ENCODE measurements at places on chromosomes 6 and 20.

GRCh38 chr6:134589512-134589911 is 271.6 kb upstream of the SGK1 start:
- DNase-seq = no peak

- DNase-seq = no peak
These were observed 107.5 kb downstream of the DTNBP1 start for GRCh38 chr6:15555101-15556038.

GRCh38 chr6:1709234-1709641 is 99.5 kb downstream of the FOXC1 start:
- DNase-seq = no peak

- DNase-seq = no peak
These were observed 756.4 kb upstream of the MMS22L start for GRCh38 chr6:98039443-98039842.

DNA sequence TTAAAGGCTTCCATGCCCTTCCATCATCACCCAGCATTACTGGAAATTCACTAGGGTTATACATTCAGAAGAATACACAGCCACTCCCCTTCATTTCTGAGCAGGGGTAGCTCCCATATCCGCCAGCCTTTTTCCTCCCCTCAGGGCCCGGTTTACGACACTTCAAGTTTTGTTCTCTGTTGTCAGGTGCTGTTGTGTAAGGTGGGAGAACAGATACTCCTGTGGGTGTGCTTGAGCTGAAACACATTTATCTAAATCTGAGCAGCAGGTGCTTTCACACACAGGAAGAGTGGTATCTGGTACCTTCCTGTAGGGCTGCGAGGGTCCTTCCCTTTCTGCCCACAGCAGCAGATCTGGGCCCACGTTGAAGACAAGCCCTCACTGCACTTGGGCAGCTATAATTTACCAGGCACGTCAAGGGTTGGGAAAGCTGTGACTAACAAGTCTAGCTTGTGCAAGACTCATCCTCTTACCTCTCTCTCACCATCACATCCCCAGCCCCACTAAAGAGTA is 215.8 kb upstream of the RREB1 start:
- no peak for DNase-seq

DNA sequence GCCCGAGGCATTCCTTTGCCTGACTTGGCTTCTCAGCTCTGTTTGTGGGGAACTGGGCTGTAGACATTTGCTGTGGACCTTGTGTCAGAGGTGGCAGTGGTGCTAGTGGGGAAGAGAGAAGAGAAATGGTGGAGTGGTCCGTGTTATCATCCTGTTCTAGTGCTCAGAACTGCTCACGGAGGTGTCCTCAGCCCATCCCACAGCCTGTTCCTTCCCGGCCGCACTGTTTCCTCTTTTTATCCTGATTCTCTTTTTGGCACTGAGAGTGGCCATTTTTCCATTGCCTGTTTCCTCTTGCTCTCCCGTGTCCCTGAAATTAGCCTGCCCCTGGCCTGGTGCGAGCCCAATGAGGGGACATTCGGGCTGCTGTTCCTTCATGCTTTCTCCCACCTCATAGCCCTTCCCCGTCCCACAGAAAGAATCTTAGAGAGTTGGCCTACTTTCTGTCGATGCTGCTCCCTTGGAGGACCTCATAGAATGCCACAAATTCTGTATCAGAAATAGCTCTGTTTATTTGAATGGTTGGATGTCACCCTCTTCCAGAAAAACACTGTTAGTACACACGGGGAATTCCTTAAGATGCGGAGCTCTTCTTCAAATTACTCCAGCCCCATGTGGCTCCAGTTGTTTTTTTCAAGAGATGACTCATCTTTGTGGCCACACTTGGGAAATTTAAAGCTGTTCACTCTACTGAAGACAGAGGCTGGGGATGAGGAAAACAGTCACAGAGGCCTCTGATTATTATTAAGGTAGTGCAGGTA is 26.1 kb downstream of the FARS2 start:
- no peak for DNase-seq

DNA sequence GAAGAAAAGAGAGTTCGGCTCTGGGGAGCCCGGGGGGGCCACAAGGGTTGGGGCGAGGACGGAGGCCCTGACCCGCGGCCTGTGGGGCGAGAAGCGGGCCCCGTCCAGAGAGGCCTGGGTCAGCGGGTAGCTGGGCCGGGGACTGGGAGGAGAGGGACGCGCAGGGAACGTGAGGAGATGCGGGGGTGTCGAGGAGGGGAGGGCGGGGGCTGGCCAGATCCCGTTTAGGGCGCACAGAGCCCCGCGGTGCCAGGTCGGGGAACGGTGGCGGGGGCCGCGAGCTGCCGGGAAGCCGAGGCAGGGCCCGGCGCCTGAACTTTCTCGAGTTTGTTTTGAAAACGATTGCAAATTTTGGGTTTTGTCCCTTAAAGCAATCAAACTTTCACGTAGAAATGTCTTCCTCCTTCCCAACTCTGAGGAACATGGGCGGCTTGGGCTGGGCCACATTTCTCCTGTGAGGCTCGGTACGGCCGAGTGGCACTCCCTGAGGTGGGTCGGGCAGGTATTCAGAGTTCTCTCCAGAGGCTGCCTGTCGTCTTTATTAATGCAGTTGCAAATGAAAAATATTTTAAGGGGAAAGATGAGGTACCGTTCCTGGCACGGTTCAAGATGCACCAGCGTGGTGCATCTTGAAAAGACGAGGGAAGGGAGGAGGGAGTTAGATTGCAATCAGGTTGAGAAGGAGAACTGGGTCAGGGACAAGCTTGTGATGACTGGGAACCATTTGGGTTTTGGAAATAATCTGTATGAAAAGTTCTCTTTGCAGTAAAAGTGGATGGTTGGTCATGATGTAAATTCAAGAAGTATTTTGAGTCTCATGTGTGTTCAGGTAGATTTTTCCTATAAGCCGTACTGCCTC is 972 bp downstream of the RNF8 start:
- no peak for DNase-seq

GRCh38 chr20:53512076-53512475 is 81.6 kb downstream of the ZNF217 start:
- no peak for DNase-seq

DNA sequence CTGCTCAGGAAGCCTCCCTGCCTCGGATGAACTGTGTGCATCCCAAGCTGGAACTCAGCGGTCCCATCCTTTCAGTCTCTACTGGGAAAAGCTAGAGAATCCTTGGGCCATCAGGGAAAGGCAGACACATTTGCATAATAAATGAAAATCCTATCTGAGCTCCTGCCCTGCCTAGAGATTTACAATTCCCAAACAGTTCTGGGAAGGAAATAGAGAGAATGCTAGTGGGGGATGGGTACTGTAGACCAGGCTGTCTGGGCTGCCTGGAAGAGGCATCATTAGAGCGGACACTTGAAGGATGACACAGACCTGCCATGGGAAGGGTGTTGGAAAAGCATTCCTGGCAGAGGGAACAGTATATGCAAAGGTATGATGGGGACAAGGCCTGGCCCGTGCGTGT is 44.3 kb downstream of the TFAP2C start:
- DNase-seq = no peak

DNA sequence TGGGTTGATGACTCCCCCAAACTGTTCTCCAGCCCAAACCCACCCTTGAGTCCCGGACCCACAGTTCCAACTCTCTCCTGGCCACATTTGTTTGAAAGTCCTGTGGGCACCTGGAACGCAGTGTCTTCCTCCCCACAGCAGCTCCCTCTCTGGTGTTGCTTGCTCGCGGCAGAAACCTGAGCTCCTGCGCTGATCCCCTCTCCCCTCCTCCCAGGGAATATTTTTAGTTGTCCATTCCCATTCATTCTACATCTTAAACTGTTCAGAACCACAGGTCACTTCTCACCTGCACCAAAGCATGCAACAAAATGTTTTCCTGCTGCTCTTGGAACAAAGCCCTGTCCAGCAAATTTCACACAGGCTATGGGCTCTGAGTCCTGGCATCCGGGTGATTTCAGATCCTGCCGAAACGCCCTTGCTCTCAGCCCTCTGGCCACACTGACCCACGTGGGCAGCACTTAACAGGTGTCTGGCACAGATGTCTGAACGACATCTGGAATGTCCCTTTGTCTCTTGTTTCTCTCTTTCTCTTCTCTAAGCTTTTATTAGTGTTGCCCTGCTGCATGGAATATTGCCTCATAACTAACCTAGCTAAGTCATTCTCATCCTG is 27.0 kb upstream of the PMEPA1 start:
- DNase-seq = no peak

- DNase-seq = no peak
These were observed 9.1 kb downstream of the YTHDF1 start for GRCh38 chr20:63206878-63207277.

DNA sequence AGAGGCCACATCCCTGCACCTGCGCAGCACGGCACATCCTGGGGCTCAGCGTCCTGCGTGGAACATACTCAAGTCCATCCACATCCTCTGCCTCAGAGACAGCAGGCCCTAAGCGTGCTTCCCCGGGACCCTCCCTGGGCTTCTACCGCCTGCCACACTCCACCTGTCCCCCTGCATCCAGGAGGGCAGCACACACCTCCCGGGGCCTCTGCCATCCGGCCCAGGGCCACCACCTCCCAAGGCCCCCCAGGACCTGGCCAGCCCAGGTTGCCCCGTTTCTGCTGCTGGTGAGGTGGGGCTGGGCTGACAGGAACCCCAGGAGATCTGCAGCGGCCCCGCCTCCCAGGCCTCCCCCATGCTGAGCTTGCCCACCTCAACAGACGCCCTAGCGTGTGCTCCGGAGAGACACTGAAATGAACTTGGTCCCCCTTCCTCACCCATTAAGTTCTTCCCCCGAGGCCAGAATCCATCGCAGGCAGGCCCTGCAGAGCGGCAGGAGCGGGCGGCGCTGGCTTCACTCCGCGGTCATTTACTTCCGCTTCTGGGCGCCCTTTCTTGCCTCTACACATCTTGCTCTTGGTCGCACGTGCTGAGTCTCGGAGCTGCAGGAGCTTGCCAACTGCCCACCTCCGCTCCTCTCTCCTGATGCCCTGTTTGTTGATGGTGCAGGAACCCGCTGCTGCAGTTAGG is 235.3 kb downstream of the TAF4 start:
- no peak for DNase-seq

DNA sequence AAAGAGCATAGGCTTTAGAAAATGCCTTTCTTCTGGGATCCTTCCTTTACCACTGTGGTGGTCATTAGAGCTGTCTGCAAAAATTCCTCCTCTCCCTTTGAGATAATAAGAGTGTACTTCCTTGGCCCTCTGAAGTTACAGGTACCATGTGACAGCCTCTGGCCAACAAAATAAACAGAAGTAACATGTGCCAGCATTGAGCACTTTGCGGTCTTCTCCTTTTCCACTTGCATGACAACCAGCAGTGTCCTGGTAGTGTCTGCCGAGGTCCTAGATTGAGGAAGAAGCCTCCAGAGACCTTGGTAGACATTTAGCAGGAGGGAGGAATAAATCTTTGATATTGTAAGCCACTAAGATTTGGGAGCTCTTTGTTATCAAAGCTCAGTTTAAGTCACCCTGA is 87.5 kb upstream of the ARID1B start:
- no peak for DNase-seq

DNA sequence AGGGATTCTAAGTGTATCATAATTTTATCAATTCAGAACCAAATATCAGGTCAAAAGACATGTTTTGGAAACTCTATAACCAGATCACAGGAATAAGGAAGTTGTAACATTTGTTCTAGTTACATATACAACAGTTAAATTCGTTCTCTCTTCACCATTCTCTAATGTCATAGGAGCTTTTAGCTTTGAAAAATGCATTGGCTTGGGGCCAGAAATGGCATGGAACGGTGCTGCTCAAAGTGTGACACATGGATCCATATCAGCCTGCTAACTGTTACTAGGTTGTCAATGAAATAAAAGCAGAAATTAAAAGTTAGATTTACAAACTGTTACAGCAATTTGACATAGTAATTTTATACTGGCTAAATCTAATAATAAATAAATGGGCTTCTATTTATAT is 120.3 kb downstream of the LCA5 start:
- DNase-seq = no peak

GRCh38 chr6:136232701-136233100 is 17.4 kb downstream of the MTFR2 start:
- no peak for DNase-seq

- no peak for DNase-seq
These were observed 1.4 kb upstream of the AAR2 start for GRCh38 chr20:36234771-36235320.

DNA sequence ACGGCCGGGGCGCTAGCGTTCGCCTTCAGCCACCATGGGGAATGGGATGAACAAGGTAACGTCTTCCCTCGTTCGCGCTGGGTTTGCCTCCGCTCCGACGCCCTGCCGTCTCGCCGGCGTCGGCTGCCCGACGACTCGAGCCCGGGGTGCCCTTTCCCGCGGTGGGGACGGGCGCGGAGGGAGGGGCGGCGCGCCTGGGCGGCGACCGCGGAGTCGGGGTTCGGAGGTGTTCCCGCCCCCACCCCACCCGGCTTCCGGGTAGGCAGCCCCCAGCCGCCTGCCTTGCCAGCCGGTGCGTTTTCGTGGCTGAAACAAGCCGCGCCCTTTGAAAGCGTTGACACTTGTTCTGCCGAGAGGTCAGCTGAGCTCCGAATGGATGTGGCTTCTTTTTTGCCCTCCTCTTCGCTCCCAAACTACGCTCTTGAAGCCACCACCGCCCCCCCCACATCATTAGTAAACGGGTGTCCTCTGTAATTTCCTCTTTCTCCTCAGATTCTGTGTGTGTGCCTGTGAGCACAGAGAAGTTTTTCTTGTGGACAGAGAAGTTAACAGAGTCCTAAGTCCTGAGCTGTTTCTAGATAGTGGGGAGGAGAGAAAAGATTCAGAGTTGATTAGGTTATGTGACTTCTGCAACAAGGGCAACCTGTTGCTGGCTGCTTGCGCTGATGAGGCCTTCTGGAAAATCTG is 362 bp downstream of the DUSP22 start:
- no peak for DNase-seq

GRCh38 chr6:150072201-150072600 is 3.3 kb upstream of the ULBP3 start:
- DNase-seq = no peak

DNA sequence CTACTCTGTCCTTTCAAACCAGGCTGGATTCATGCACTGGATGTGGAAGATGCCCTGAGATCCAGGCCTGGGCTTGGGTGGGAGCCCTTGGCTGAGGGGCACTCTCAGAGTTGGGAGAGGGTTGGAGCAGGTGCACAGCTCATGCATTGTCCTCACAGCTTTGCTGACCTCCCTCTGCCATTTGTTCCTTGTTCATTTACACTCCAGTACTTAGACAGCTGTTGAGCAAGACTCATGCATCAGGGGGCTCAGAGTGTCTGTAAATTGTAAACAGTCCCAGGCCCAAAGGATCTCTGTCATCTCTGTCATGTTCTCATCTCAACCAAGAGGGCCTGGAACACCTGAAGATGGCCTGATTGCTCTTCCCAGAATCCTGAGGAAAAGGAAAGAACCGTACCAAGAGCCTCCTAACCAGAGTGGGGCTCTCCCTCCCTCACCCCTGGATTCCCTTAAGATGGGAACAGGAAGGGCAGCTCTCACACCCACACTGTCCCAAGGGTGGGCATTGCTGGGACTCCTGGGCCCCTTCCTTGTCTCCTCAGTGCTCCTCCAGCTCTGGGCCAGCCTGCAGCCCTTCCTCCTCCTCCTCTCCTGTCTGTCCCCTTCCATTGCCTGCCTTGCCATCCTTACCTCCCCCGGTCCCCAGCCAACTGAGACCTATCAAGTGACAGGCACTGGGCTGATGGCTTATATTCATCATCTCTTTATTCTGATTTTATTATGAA is 132.9 kb downstream of the FOXO3 start:
- no peak for DNase-seq
